HFF-Myc (cell line): ENCODE measurements at places on chromosomes 3 and 15.

DNA sequence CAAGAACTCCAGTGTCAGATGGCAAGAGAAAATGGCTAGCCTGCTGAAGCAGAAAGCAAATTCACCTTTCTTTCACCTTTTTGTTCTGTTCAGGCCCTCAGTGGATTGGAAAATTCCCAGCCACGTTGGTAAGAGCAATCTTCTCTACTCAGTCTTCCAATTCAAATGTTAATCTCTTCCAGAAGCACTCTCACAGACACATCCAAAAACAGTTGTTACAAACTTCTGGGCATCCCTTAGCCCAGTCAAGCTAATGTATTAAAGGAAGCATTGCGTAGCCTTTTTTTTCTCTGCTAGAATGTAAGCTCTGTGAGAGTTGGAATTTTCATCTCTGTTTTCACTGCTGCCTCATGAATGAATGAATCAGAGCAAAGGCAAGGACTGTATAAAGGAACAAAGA lies 109.2 kb upstream of the ROBO2 start:
- no peak for DNase-seq

- DNase-seq = peak; percentile 19
These were observed at the start of gene MYEF2 for GRCh38 chr15:48177766-48178647. Gene MYEF2, minus strand, starts transcription at chr15:48178295. Its CDS starts 58 bp downstream, at chr15:48178237.

DNA sequence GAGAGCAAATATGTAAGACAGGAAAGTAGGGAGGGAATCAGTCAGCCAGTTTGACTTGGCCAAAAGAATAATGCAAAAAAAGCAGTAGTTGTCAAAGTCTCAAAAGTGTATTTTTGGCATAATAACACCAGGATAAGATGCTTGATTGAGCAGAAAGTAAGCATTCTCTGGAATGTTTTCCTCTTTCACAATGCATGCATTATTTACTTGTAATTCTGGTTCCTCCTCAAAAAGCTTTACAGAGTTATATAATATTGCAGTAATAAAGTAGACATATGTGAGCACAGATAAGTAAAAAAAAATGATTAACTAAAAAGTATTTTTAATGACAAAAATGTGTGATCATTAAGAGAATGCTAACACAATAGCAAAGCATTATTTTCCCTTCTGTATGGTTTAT lies 285.9 kb upstream of the BCHE start:
- no peak for DNase-seq

DNA sequence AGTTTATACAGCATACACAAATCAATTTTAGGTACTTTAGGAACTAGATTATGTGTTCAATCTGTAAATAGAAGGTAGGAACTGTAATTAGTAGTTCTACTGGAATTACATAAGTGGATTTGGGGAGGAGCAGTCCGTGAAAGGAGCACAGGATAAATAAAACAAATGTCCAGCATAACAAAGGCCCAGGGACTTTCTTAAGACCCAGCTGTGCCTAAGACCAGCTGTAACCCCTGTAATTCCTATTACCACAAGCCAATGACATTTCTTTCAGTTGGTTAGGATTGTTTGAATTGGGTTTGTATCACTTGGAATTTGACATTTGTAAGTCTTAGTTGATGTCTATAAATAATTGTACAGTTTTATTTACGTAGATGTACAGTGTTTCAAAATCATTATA lies 4.8 kb upstream of the ZBTB20 start:
- no peak for DNase-seq

GRCh38 chr15:68450192-68450591 lies 18.2 kb upstream of the ITGA11 start:
- DNase-seq = no peak

- DNase-seq = no peak
These were observed 33.6 kb downstream of the ABTB1 start for GRCh38 chr3:127706312-127706711.

DNA sequence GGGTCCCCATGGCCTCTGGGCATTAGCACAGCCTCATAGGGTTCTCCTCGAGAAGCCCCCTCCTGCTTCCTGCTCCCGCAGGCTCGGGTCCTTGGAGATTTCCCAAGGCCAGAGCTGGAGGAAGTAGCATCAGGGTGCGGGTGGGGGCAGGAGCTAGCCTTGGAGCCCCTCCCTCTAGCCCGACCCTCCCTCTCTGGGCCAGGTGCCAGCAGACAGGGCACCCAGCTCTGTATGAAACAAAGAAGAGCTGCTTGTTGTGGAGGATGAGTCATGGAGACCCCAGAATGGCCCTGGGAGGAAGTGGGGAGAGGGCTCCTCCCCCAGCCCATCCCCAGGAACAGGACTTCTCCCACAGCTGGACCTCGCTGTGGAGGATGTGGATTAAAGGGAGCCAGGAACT lies 29.2 kb downstream of the EPHB3 start:
- no peak for DNase-seq

DNA sequence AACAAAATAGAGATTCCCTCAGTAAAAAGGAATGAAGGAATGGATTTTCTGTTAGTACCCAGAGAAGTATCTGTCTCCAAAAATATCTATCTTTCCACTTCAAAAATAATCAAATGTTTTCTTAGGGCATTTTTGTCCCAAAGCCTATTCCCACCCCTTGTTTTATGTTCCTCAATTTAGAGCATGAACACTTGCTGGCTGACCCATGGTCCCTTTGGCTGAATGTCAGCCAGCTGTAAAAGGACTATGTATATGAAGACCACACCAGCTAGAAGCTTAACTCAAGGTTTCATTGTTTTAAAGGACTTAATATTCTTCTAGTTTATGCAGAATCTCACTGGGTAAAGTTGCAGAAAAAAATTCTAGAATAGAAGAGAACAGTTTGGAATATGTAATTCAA lies 931.2 kb downstream of the MCTP2 start:
- DNase-seq = no peak

DNA sequence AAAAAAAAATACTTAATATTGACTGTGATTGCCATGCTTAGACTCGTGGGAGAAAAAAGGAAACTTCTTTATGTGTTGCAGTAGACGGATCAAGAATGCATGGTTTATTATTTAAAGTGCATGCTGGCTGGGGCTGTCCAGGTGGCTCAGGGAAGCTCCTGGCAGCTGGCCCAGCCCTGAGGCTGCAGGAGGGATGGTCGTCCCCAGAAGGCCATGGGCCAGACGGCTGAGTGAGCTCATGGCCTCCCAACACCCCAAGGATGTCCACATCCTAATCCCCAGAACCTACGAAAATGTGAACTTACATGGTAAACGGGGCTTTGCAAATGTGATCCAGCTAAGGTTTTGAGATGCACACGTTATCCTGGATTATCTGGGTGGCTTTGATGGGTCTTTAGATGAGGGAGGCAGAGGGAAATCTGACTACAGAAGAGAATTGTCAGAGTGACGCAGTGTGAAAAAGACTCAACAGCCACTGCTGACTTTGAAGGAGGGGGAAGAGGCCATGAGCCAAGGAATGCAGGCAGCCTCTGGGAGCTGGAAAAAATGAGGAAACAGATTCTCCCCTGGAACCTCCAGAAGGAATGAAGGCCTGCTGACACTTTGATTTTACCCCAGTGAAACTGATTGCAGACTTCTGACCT lies 29.8 kb downstream of the ADAMTS17 start:
- no peak for DNase-seq

DNA sequence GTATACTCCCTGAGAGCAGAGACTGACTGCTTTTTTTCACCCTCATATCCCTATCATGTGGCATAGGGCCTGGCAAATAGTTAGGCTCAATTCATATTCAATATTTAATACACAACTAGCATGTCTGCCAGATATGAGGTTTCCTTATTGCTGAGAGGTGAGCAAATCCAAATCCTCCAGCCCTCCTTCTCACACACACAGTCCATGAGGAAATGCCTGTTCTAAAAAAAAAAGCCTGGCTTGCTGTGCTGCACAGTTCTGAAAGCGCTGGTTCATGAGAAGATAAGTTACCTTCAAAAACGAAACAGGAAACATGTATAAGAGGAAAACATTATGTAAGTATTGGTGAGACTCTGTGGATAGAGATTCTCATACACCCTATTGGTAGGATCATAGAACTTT lies 15.5 kb upstream of the ACAP2 start:
- DNase-seq = no peak

- no peak for DNase-seq
These were observed 60.8 kb upstream of the MEF2A start for GRCh38 chr15:99504823-99505551.

GRCh38 chr15:31314380-31314779 lies 12.3 kb upstream of the KLF13 start:
- DNase-seq = no peak

DNA sequence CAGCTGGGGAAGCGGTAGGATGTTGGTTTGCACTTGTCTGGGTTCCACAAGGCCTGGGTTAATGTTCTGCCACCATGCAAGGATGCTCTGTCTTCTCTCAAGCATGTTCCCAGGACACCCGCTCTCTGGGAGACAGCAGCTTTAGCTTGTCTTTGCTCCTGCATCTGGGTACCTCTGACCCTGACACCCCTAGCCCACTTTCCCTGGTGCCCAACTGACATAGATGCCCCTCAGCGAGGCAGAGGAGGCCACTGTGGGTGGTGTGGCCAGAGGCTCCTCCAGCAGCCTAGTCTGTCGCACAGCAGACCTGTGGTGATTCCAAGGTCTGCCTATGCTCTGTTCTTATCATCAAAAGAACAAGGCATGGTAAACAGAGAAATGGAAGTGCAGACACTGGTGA lies 83.6 kb upstream of the ALDH1L1 start:
- no peak for DNase-seq

DNA sequence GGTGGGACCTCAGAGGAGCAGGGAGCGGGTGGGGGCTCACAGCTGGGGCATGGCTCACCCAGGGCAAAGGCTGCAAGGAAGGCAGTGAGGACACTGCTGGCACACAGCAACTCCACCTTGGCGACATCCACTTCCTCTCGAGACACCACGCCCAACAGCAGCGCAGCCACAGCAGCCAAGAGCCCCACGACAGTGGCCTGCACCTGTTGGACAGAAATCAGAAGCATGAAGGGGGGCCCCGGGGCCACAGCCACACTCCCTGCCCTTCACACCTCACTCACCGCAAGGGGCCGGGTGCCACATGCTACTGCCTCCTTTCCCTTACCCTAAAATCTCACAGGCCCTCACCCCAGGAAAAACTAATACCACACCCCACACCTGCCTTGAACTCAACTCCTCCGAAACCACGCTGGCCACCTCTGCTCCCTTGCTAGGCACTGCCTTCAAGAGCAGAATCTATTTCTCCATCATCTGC lies 57.3 kb downstream of the ROPN1B start:
- DNase-seq = no peak

GRCh38 chr15:33160581-33161165 lies 33.8 kb downstream of the FMN1 start:
- no peak for DNase-seq

DNA sequence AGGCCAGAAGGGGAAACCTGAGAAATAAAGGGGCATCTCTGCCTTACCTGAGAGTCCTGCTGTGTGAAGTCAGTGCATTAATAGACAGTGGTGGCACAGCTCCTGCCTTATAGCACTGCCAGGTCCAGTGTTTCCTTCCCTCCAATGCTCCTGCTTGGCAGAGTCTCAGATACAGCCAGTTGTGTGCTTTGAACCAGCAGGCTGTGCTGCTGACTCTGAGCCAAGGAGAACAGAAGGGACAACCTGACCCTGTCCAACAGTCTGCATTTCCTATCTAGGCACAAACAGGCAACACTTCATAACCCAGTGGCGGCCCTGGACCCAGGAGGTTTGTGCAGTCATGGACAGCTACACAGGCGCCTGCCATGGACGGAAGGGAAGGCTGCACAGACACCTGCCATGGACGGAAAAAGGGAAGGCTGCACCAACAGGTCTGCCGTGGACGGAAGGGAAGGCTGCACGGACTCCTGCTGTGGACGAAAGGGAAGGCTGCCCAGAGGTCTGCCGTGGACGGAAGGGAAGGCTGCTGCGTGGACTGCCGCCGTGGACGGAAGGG lies 33.9 kb upstream of the PLXNA1 start:
- DNase-seq = no peak

GRCh38 chr3:71484047-71484446 lies 99.5 kb downstream of the FOXP1 start:
- DNase-seq = no peak

- no peak for DNase-seq
These were observed 31.1 kb downstream of the FILIP1L start for GRCh38 chr3:100083209-100083608.

DNA sequence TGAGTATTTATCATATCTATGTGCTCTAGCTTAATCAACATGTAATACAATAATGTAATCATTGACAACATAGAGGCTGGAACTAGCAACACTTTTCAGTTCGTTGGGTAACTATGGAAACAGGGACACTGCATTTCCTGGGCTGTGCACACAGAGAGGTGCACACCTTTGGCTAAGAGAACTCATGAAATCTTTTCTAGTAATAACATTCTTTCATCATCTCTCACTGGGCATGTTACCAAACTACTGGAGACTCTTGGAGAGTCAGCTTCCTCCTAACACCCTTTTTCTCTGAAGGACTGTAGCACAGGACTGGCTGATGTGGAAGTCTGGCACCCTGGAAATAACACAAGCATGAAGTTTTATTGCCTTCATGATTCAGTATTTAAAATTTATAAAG lies 135.6 kb downstream of the KCNMB2 start:
- DNase-seq = peak; percentile 40

- no peak for DNase-seq
These were observed 517.8 kb upstream of the CFAP20DC start for GRCh38 chr3:59567661-59568060.

DNA sequence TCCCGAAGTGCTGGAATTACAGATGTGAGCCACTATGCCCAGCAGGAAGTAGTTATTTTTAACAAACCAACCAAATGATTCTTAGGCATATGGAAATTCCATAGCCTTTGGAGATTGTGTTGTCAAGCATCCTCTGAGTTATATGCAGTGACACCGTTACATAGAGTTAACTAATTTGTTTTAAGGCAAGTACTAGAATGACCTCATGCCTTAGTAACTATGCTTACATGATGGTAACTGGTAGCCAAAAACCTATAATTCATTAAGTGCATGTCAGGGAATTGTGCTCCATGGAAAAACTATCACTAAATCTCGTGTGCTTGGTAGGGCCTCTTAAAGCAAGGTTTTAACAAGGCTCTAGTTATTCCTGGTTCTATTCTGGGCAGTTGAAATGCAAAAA lies 392.8 kb downstream of the TUSC7 start:
- no peak for DNase-seq

GRCh38 chr3:159165961-159166360 lies 364.1 kb downstream of the MFSD1 start:
- DNase-seq = no peak

DNA sequence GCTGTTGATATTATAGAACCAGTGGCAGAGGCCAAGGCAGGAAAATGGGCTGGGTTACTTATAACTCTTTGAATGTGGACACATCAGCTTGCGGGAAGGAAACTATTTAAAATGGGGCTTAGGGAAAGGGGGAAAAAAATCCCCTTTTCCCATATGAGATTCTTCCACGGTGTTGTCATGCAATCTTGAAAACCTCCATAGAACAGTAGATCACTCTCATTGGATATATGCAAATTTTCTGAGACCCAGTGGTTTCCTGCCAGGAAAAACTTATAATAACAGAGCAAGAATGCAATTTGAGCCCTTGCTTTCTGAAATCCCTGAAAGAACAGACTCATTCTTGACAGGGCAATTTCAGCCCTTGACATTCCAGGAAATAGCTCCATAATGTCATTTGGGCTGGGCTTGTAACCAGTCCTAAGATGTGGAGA lies 31.1 kb downstream of the TMEM212 start:
- peak; percentile 93 for DNase-seq
